ENCODE measurements at places on chromosomes 1 and 21.

DNA sequence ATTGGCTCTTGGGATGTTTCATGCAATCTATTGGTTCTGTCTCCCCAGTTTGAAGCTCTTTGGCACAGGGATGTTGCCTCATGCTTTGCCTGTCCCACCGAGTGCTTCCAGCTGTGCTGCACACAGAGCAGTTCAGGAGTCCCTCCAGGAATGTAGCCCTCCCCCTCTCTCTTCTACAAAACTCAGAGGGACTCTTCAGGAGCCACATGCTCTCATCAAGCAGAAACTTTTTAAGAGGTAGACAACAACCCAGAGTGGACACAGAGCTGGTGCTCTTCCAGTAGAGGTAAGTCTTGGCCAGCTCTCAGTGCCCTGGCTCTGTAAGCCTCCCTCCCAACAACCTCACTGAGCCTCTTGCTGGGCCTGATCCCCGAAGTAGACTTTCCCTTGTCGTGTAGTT, 11.6 kb upstream of the ZNF697 start:
- no peak for DNase-seq

DNA sequence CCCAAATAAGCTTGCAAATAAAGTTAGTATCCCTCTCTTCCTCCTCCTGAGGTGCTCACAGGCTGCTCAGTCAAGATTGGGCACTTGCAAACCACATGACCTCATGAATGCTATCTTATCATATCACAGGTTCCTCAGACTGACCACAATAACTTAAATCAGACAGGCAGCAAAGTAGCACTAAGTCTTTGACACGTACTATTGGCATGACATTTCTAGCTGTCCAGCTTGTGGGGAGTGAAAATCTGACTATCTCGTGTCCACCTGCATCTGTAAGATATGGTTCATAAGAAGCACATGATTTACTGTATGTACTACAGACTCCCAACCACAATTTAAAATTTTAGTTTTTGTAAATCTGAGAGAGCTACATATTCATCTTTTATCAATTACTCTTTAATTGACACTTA, 58.0 kb upstream of the GFI1 start:
- no peak for DNase-seq

DNA sequence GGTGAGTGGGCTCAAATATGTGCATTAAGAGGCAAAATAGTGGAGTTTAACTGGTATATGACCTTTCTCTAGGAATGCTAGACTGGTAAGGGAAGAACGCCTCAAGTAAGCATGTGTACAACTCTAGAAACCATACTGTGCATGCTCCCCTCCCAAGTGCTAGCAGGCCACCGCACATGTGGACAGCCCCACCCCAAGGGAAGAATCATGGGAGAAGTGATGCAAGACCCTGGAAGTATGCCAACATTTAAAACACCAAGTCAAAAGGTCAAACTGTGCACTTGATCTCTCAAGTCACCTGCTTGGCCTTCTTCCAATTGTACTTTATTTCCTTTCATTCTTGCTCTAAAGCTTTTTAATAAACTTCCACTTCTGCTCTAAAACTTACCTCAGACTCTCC, 120.4 kb downstream of the WDR3 start:
- no peak for DNase-seq

- no peak for DNase-seq
Measured at GRCh38 chr1:155931332-155932038, 2.7 kb downstream of the KHDC4 start.

DNA sequence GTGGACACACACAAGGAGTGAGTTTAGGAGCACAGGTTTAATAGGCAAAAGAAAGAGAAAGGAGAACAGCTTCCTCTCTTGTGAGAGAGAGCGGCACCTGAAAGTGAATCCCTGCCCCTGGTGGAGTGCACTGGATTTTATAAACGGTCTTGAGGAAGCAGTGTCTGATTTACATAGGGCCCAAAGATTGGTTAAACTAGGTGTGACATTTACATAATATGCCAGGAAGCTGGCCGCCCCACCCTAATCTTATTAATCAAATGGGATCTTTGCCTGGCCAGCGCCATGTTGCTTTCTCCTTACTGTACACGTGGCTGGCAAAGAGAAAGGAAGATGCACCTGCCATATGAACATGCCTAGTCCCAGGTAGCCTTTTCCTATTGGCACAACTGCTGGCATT, 38.7 kb downstream of the CFH start:
- no peak for DNase-seq

GRCh38 chr1:26021647-26022403, at the start of gene EXTL1:
EXTL1 (plus strand) TSS chr1:26021775; CDS start chr1:26022647, 872 bp downstream.
- DNase-seq: no peak
